ENCODE measurements at places on chromosomes 3 and 15.
A peak's percentile ranks its signal among the peaks of the same experiment; 100 is the strongest.

GRCh38 chr3:30604558-30604957 lies 1.8 kb upstream of the TGFBR2 start:
- DNase-seq: no peak

DNA sequence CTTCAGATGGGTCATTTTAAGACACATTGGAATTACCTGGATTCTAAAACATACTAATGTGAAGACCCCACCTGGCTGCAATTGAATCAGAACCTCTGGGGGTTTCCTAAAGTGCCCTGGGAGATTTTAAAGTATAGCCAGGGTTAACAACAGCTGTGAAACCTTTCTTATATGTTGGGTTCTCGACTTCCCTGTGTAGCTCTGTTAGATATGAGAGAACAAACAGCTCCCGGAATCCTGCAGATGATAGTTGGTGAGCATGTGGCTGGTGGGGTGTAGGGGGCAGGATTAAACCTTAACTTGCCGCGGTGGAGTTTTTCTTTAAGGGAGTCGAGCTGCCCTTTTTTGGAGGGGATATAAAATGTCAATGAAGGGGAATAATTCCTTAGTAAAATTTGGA lies 12.1 kb downstream of the PLCL2 start:
- no peak for DNase-seq

DNA sequence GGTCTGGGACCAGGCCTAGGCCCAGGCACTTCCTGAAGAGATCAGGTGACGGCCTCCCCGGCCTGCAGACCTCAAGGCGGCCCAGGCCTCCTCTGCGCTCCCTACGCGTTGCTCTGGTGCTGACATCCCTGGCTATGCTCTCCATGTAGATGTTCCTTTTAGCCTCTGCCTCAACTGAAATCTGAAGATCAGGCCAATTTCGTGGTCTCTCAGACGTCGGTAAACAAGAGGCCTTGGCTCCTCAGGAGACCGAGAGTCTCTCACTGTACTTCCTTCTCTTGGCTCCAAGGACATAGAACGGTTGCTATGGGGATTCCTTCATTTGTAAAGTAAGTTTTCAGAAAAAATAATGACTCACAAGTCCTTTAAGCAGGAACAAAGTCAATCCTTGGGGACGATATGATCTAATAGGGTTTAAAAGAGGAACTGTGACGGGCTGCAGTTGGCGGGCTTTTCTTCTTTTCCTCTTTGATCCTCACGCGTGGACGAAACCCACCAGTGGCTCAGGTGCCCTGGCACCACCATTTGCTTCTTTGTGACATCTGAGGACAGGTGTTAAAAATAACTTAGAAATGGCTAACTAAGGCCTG lies 55.6 kb upstream of the CGNL1 start:
- DNase-seq: peak; percentile 34

GRCh38 chr3:78792212-78792611 lies 975.6 kb downstream of the ROBO1 start:
- no peak for DNase-seq

DNA sequence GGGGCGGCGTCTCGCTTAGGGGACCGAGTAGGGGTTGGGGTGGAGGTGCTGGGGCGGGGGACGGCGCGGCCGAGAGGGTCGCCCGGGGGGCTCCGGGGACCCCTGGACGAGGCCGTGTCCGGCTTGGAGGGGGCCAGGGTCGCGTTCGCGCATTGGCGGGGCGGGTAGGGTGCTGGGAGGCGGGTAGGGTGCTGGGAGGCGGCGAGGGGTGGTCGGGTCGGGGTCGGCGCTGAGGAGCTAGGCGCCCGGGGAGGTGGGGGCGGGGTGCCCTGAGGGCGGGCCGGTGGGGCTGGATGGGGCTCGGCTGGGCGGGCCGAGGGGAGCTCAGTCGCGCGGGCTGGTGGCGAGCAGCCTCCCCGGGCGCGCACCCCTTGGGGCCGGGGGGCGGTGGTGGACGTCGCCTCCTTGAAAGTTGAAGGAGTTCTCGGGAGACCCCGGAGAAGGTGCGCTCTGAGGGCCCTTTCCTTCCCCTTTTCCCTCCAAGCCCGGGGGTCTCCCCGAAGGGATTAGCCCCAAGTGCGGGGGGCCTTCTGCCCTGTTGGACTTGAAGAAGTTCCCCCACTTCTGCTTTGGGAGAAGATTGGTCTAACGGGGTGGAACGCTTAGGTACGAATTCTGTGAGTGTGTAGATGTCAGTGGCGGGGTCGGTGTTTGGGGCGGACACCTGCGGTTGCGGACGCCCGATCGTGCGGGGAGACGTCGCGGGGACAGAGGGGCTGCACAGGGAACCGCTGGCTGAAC lies 543 bp downstream of the MEF2A start:
- DNase-seq: no peak

DNA sequence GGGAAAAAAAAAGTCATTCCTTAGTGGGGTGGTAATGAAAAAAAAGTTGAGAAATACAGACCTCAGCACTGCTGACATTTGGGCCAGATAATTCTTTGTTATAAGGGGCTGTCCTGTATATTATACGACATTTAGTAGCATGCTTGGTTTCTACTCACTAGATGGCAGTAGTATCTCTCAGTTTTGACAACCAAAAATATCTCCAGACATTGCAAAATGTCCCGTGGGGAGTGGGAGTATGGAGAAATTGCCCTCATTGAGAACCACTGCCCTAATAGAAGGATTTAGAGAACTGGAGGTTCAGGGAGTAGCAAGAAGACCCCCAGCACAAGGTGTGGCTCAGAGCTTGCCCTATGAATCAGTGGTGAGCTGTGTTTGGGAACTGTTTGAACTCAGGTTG lies 28.6 kb upstream of the TEX264 start:
- no peak for DNase-seq

- DNase-seq: no peak
Observed at GRCh38 chr3:14922863-14923262, 24.5 kb upstream of the NR2C2 start.

DNA sequence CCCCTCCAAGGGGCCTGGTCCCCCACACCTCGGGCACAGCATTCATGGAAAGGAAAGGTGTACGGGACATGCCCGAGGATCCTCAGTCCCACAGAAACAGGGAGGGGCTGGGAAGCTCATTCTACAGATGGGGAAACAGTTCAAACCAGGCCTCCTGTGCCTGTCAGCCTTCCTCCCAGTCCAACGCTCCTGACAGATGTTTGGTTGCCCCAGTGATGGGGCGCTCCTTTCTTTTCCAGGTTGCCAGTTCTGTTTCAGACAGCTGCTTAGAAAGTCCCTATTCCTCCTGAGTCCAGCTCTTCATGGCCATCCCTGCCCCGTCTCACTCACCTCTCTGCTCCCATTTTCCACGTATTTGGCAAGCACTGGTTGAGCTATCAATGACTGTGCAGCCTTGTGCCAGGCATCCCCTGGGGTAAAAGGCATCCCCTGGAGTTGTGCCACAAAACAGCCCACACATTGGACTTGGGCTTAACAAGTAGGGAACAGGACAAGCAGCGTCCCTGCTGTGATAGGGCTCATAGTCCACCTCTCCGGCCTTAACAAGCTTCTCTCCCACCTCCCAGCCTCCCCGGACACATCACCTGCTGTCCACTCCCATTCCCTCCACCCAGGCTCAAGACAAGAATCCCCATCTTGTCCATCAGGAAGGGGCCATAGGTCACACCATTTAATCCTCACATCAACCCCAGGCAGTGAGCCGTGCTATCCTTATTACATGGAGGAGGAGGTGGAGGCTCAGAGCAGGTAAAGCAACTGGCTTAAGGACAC lies 6.6 kb downstream of the OXTR start:
- DNase-seq: no peak

DNA sequence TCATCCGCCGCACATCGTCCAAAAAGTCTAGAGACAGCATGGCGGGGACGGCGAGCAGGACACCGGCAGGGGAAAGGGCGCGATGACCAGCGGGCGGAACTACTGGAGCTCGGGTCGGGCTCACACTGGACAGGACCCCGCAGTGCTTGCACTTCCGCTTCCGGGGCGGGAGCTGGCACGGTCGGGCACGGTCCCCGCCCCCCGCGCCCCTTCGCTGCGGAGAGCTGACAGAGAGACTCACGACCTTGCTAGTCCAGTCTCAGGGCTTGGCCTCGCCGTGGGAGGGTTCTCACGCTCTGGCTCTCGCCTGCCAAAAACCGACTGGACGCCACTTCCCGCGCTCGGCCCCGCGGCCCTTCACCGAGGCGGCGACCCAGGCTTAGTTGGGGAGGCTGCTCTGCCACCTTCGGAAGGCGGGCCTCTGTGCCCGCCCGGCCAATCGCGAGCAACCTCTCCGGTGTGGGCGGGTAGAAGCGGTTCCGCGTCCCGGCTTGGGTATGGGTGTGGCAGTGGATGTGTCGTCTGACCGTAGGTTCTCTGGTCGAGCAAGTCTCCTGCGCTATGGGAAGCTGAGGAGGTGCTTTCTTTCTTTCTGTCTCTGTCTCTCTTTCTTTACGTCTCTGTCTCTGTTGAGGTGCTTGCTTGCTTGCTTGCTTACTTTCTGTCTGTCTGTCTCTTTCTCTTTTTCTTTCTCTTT lies at the start of gene SEC11A:
Gene SEC11A (minus strand): TSS at position 104 of the 697 bp plus-strand sequence. CDS start 64 bp downstream, at position 40.
- peak; percentile 76 for DNase-seq

DNA sequence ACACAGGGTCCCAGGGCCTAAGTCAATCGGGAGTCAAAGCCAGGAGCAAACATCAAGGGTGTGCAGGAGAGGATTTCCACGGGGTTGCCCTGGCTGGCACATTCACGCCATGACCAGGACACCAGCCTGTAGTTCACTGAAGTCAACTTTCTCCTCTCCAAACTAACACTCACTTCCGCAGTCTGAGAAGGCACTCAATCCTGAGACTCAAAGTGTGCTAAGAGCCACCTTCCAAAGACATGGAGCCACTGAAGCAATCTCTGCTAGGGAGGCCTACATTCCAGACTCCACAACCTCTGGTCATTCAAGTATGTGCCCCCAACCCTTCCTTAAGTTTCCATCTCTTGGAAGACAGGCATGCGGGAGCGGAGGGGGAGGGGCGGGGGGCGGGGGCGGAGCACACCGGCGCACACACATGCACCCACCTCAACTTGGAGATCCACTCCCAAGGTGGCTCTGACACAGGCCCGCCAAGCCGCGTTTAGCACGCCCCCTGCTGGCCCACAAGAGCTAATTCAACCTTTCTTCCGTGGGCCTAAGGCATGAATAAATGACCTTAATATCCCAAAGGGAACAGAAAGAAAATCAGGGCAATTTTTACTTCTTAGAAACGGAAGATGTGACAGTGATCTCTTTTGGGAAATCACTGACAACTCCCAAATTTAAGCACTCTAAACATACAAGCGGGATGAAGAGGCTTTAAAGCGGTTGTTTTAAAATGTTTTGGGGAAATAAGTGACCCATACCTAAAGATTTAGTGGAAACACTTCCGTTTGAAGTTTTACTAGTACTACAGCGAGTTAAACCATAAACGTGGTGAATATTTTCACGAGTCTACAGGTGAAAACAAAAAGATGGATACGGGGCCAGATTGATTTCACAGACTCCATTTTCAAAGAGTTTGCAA lies 162.5 kb upstream of the CHRNA7 start:
- DNase-seq: no peak

DNA sequence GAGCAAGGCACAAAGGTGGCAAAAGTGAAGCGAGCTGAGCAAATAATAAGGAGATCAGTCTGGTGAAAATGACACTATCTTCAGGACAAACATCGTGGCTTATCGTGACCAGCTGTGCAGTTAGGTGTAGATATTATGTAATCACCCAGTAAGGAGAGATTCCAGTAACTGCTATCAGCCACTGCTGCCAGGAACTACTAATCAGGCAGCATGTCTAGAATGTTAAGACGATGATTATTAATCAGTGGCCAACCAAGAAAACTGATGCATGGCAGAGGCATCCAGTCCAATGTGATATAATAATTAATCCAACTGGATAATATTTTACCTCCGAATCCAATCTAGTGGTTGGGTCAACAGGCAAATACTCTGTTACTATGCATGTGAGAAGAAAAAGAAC lies 252.7 kb upstream of the ZPLD1 start:
- peak; percentile 93 for DNase-seq

- DNase-seq: no peak
Observed at GRCh38 chr3:193894121-193894863, 241.7 kb upstream of the HES1 start.

- no peak for DNase-seq
Observed at GRCh38 chr15:97026781-97027180, 696.3 kb downstream of the NR2F2 start.

- DNase-seq: no peak
Observed at GRCh38 chr15:101307048-101307896, 12.2 kb upstream of the SNRPA1 start.

DNA sequence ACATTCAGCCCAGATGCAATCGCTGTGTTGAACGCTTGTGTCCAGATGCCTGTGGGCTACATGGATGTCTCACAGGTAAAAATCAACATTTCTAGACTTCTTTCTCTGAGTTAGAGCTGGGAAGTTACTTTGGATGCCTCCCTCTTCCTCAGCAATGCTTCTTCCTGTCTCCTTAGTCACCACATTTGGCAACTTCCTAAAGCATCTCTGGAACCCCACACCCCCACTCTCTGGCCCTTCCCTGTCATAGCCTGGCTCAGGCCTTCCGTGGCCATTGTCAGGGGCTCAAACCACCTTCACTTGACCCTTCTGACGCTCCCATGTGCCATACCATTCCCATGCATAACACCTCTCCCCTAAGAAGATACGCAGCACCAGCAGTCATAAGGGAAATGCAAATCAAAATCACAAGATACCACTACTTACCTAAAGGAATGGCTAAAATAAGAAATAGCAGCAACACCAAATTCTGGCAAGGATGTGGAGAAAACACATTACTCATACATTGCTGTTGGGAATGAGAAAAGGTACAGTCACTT lies 21.6 kb upstream of the RGMA start:
- DNase-seq: no peak

DNA sequence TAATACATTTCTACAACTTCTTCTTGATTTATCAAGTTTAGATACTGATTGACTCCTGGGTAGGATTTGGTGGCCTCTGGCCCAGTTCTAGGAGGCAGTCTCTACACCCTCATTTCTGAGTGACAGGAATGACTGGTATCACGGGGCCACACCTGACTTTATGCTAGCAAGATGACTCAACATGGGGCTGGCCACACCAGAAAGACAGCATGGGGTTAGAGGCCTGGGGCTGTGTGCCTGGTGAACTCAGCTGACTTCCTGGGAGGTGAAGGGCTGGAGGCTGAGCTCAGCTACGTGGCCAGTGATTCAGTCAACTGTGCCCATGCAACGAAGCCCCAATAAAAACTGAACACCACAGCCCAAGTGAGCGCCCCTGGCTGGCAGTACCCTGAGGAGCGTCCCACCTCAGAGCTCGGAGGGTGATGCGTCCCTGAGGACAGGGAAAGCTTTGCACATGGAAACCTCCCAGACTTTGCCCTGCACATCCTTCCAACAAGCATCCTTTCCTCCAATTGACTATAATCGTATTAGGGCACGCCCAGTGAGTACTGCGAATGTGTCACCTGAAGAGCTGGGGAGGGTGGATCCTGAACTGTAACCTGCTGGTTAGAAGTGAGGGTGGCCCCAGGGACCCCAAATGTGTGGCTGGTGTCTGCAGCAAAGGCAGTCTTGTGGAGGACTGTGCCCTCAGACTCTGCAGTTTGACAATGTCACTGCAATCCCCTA lies 57.2 kb downstream of the NIPA2 start:
- DNase-seq: peak; percentile 77

GRCh38 chr3:104796556-104796955 lies 570.2 kb upstream of the ALCAM start:
- DNase-seq: no peak

All from kidney epithelial cell (primary cell).